ENCODE measurements at places on chromosomes 16 and 17.

DNA sequence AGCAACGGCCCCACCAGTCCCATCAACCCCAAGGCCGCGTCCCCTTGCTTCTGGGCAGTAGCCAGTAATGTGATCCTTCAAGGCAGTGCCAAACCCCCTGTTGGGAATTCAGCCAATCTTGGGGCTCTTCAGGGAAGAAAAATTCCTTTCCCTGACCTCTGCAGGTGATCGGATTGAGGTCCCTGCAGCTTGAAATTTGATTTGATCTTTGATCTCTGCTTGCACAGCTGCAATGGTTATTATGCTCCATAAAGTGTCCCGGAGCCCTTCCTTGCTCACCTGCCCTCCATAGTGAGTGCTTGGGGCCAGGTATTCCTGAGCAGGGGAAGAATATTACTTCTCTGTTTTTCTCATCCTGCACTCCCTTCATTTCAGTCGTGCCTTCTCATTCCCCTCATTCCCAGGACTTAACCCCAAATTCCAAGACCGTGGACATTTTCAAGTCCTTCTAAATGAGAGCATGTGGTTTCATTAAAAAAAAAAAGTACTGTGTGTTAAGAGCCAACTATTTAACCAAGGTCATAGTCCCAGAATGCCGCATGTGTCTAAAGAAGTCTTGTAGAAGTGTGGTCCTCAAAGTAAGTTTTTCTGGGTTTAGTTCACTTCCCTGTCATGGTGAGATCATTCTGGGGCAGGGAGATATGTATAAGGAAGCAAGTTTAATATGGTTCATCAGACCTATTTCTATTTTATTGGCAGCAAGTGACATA lies 56.3 kb downstream of the SOX9 start:
- DNase-seq, result no peak

GRCh38 chr17:29141514-29141876 lies 38.7 kb downstream of the MYO18A start:
- no peak for DNase-seq

GRCh38 chr17:58507123-58507634 lies 7.3 kb downstream of the MTMR4 start:
- DNase-seq, result peak; percentile 58

DNA sequence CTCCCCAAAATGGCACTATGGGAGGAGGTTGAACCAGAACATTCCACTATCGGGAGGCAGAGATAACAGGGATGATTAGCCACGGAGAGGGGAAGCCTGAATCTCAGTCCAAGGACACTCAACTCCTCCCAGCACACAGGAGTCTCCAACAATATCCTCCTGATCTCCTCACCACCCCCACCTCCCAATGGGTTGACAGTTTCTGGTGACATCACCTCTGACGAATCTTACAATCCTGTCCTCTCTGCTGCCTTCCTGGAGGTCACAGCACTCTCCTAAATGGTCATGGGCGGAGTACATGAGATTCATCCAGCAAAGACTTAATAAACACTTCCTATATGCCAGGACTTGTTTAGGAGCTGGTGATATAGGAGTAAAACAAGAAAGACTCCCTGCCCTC lies 80.9 kb downstream of the SLC6A2 start:
- DNase-seq, result no peak

GRCh38 chr16:51888016-51888415 lies 658.9 kb downstream of the TOX3 start:
- no peak for DNase-seq

GRCh38 chr17:47615766-47616424 lies 33.8 kb upstream of the KPNB1 start:
- DNase-seq, result peak; percentile 74

DNA sequence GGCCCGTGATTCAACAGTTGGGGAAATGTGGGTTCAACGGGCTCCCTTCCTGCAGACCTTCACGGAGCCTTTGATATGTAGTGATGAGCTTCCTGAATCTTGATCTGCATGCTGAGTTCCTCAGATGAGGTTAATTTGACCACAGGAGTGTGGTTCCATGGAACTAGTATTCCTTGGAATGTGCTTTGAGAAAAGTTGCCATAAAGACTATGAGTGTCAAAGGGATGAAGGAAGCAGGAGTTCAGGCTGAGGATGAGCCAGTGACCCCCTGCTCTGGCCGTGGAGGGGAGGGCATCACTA lies 229.2 kb downstream of the MSI2 start:
- no peak for DNase-seq

DNA sequence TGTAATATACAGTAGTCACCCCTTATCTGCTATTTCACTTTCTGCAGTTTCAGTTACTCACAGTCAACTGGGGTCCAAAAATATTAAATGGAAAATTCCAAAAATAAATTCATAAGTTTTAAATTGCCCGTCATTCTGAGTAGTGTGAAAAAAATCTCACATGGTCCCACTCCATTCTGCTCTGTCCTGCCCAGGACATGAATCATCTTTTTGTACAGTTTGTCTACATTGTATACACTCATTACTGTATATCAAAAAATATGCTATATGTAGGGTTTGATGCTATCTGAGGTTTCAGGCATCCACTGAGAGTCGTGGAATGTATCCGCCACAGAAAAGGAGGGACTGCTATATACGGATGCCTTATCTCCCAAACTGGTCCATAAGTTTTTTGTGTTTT lies 16.0 kb upstream of the APPBP2 start:
- DNase-seq, result no peak

DNA sequence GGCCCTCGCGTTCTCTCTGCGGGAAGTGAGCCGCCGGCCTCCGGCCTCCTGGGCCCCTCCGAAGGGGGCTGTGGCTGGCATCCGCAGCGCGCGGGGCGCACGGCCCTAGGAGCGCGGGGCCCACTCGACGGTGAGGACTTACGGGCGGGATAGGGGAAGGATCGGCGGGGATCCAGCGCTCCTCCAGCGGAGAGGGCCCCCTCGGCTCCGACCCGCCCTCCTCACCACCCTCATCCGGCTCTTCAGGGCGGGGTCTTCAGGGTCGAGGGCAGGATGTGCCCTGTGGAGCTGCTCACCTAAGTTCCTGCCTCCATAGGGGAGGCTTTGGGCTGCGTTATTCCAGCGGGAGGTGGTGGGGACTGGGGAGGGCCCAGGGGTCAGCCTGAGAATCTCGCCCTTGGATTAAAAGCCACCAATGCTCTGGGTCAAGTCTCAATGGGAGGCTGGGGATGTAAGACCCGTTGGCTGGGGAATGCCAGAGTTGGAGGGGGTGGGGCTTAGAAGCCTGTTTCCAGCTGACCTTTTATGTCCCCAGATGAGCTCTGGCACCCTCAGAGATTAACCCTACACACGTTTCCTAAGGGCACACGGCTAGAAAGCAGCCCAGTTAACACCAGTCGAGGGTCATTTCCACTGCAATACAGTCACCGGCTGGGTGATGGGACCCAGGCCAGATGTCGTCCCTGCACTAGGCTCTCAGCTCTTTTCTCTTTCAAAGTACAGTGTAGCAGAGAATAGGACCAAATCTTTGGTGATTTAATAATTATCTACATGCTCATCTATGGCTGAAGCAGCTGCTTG lies 13.4 kb downstream of the TBX2 start:
- no peak for DNase-seq

DNA sequence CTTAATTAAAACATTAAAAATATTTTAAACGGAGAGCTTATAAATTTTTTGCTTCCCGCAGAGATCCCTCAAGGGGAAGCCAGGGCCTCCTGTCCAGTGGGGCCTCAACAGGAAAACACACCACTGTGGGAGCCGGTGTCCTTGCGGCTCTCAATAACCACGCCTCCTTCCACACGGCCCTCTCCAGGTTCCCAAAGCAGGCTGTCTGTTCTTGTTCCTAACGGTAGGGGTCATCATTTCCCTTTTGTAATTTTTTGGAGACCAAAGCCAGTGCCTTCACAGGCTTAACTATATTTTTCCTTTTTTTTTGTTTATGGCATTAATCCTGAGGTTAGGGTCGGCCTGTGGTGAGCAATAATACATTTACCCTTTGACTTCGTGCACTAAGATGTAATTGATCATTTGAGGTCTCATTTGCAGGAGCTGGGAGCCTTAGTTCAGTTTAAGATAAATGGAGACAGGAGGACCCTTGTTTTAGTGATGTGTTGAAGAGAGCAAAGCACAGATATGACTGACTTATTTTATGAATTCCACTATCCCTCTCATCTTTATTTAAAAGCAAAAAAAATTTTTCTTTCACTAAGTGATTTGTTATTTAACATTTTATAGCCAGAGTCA lies 77.5 kb upstream of the N4BP1 start:
- peak; percentile 78 for DNase-seq

DNA sequence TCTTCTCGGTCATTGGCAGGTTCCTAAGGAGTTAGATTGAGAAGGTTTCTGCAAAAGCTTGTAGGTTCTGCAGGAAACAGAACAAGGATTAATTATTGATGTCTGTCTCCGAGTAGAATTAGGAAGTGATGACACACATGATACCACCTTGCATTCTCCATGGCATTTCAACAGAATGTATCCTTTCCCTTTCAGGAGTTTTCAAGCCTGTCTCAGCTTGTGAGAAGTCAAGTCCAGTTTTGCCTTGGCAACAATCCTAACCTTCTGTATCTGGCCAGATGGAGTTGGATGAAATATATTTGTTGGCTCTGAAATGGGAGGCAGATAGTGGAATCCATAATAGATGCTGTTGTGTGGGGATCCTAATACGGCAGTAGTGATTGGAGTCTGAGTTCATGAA lies 235.5 kb downstream of the SHISA9 start:
- DNase-seq, result no peak

- DNase-seq, result no peak
Measured at GRCh38 chr17:15492791-15493692, 25.6 kb upstream of the CDRT4 start.

- DNase-seq, result no peak
Measured at GRCh38 chr17:5555254-5555653, 29.1 kb downstream of the NLRP1 start.

- DNase-seq, result no peak
Measured at GRCh38 chr17:78947235-78948149, 22.3 kb upstream of the TIMP2 start.

DNA sequence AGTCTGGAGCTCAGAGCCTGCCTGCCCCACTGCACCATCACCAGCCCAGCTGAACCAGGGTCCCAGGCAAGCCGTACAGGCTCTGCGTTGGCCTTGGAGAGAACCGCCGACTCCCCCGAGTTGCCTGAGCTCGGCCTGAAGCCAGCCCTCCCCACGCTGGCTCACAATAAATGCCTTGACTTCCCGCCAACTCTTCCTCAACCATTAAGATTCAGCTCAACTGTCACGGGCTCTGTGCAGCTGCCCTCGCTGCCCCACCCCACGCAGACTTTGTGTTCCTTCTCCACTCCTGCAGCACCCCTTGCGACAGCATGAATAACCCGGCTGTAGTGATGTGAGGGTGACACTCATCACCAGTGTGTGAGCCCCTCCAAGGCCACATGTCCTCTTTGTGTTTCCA lies 4.8 kb upstream of the QPRT start:
- peak; percentile 80 for DNase-seq

DNA sequence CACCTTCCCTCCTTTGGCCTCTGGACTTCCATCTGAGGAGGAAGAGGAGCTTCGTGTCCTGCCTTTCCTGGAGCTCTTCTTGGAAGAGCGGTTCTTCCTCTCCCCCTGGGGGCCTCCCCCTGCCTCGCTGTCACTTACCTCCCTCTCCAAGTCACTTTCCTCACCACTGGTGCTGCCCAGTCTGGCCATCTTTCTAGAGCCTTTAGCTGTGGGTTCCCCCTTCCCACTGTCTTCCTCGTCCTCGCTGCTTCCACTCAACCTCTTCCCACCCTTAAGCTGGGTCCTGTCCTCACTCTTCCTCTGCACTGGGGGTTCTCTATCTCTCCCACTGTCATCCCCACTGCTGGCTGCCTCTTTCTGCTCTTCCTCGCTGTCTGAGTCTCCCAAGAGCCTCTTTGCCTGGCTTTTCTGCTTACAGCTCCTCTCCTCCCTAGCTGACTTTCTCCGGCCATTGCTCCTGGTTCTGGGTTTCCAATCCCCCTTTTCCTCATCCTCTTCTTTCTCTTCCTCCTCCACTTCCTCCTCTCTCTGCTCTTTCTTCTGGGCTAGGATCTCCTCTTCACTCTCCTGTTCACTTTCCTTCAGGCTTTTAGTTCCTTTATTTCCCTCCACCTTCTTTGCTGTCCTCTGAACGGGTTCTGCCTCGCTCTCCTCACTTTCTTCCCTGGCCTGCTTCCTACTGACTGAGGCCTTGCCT lies 1.4 kb downstream of the HIRIP3 start:
- no peak for DNase-seq
